Dorsolateral prefrontal cortex (tissue), 122 donors: ENCODE measurements at places on chromosomes 5 and 9.
A peak's percentile ranks its signal among the peaks of the same experiment; 100 is the strongest.

- DNase-seq: no peak
These were observed 245.6 kb upstream of the RAI14 start for GRCh38 chr5:34410411-34411139.

- no peak for DNase-seq
These were observed 183.4 kb downstream of the DMRT2 start for GRCh38 chr9:1233568-1233967.

- DNase-seq: no peak
These were observed 123.8 kb upstream of the LPCAT1 start for GRCh38 chr5:1647580-1647979.

GRCh38 chr5:74281166-74281565 lies 359.4 kb downstream of the ENC1 start:
- DNase-seq: no peak

DNA sequence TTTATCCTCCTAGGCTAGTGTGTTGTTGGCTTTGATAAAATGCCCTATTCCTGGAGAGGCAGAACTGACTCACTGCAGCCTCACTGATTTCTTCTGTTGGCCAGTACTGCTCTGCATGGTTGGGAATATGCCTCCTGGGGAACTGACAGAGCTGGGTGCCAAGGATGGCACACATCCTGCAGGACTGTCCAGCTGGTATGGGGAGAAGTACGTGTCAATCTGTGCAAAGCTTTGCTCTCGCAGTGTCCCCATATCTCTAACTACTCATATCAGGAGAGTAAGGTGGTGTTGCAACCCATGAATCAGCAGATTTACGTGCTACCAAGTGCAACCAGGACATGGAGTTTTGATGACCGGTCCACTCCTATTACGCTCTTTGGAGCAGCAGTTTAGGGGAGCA lies 74.7 kb downstream of the TEK start:
- DNase-seq: no peak

DNA sequence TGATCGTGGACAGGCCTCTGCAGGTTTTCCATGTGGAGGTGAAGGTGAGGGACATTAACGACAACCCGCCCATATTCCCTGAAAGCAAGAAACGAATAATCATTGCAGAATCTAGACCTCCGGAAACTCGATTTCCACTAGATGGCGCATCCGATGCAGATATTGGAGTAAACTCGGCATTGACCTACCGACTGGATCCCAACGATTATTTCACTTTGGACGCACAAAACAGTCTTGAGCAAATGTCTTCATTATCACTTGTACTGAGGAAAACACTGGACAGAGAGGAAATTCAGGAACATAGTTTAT lies 621 bp downstream of the PCDHA13 start:
- DNase-seq: no peak

DNA sequence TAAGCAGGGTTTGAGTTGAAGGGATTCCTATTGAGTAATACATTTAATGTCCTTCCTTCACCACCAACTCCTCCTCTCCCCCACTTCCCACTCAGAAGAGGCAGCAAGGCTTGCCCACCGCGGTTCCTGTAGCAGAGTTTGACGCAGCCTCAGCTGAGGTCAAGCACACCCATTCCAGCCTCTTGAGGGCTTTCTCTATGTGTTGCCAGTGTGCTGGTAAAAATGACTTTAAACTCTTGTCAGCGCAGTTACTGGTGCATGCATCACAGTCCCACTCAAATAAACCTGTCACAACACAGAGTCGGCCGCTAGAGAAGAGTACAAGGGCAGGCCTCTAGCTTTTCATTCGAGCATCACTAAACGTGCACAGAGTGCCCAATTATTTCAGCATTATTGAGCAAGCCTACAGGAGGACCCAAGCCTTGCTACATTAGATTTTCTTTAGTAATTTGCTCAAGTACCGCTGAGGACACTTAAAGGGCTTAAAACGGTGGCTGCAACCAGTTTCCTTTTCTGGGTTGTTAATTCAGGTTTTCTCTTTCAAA lies 79.6 kb downstream of the TLE4 start:
- no peak for DNase-seq

GRCh38 chr9:127336506-127337352 lies 60.2 kb upstream of the SLC2A8 start:
- no peak for DNase-seq

- no peak for DNase-seq
These were observed 51.6 kb downstream of the AHRR start for GRCh38 chr5:372996-373709.

- no peak for DNase-seq
These were observed 25.4 kb downstream of the GPR21 start for GRCh38 chr9:123058834-123059233.

DNA sequence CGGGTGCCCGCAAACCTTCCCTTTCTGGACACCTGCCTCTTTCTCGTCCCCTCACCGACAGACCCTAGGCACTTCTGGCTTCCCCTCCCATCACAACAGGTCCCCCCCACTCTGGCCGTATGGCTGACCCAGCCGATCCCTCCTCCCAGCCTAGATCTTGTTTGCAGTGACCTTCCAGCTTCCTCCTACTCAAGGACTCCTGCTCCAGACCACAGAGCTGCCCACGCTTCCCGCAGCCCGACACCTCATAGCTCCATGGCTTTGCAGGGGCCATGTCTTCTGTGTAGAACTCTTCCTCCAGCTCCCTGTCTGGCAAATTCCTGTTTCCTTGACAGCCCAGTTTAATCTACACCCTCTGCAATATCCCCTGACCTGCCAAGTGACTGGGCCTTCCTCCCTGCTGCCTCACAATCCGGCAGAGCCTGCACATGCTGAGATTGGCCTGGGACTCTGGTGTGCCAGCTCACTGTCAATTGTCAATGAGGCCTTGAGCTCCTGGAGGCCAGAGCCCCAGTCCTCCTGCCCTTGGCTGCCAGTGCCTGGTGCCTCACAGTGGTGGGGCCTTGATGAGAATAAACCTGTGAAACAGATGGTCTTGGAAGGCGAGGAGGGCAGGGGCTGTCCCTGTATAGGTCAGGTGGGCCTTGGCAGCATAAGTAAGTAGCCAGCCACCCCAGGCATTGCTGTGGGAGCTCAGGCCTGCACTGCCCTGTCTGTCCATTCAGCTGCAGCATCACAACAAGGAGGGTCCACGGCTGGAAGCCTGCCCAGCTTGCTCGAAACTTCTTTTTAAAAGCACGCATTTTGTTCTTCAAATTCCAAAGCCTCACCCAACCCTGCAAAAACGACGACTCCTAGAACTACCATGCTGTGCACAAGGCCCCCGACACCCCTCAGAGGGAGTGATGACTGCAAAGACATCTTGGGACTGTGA lies 50.5 kb downstream of the GADD45G start:
- no peak for DNase-seq

DNA sequence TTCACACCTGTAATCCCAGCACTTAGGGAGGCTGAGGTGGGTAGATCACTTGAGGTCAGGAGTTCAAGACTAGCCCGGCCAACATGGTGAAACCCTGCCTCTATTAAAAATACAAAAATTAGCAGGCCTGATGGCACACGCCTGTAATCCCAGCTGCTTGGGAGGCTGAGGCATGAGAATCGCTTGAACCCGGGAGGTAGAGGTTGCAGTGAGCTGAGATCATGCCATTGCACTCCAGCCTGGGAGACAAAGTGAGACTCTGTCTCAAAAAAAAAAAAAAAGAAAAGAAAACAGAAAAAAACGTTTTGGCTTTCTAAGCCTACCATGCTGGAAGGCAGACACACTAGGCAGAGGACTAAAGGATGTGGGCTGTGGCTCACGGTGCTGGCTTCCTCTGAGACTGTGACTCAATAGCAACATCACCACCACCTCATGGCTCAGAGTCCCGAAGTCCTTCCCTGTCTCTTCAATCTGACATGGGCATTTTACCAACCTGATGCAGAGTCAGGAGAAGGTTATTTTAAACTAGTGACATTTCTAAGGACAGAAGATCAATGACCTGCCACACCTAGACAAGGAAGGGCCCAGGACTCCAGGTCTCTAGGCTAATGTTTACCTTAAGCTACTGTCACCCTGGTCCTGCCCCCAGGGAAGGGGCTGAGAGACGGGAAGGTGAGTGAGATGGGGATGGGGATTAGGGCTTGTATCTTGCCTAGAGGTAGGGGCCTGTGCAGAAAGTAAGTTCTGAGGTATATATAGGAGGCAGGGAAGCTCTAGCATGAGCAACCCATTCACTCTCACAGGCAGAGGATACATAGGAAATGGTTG lies 3.7 kb downstream of the ECSCR start:
- DNase-seq: no peak

DNA sequence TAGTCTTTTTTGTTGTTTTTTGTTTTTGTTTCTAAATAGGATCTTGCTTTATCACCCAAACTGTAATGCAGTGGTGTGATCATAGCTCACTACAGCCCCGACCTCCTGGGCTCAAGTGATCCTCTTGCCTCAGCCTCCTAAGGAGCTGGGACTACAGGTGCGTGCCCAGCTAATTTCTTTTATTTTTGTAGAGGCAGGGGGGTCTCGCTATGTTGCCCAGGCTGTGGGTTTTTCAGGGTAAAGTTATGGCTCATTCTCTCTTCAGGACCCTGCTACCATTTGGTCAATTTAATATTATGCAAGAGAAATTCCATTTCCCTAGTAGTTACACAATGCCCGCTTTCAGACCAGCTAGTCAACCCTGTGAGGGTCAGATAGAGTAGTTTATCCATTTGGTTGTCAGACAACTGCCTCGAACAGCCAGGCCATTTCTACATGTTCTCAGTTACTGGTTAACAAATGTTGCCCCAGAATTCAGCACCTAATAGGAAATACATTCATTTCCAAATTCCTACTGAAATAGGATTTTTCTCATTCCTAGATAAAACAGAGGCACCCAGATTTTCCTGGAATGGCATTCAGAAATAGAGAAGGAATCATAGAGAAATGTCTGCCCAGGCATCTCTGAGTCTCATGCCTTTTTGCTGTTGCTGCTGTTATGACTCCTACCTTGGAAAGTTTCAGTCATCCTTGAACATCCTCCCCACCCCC lies 6.4 kb upstream of the GLIS3 start:
- DNase-seq: no peak

GRCh38 chr9:116027096-116027495 lies 126.5 kb upstream of the PAPPA start:
- no peak for DNase-seq

- peak; percentile 87 for DNase-seq
These were observed 110.0 kb upstream of the LPCAT1 start for GRCh38 chr5:1633605-1634336.

- DNase-seq: no peak
These were observed 45.6 kb downstream of the TLE4 start for GRCh38 chr9:79617395-79617794.

- DNase-seq: no peak
These were observed 105.9 kb downstream of the GIN1 start for GRCh38 chr5:103013933-103014552.

GRCh38 chr9:81894891-81895290 lies 33.3 kb upstream of the SPATA31D4 start:
- DNase-seq: no peak

- DNase-seq: no peak
These were observed 730.4 kb downstream of the EFNA5 start for GRCh38 chr5:106940301-106940846.

DNA sequence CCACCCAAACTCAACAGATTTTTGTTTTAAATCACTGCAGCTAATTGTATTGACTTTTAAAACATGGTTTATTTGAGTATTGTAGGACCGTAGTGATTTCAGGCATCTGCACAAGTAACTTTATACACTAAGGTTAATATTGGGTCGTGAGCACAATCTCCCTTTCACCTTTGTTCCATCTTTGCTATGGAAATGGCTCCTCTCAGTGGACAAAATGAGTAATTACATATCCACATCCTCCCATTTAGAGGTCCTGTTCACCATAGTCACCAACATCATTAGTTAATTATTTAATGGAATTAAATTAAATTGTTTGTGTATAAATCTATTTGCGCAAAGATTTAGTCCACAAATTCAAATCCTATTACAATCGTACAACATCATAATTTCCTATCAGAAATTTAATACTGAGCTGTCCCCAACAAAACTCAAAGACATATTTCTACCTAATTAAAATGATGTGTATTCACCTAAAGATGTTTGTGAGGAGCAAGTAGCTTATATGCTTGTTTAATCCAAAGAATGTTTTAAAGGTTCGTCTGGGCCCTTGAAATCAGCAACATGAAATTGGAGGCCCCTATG lies 173.0 kb upstream of the DAPK1 start:
- no peak for DNase-seq

GRCh38 chr9:129898185-129898584 lies 62.9 kb downstream of the USP20 start:
- DNase-seq: no peak

- no peak for DNase-seq
These were observed 1.3 kb downstream of the ANXA1 start for GRCh38 chr9:73152953-73153352.

DNA sequence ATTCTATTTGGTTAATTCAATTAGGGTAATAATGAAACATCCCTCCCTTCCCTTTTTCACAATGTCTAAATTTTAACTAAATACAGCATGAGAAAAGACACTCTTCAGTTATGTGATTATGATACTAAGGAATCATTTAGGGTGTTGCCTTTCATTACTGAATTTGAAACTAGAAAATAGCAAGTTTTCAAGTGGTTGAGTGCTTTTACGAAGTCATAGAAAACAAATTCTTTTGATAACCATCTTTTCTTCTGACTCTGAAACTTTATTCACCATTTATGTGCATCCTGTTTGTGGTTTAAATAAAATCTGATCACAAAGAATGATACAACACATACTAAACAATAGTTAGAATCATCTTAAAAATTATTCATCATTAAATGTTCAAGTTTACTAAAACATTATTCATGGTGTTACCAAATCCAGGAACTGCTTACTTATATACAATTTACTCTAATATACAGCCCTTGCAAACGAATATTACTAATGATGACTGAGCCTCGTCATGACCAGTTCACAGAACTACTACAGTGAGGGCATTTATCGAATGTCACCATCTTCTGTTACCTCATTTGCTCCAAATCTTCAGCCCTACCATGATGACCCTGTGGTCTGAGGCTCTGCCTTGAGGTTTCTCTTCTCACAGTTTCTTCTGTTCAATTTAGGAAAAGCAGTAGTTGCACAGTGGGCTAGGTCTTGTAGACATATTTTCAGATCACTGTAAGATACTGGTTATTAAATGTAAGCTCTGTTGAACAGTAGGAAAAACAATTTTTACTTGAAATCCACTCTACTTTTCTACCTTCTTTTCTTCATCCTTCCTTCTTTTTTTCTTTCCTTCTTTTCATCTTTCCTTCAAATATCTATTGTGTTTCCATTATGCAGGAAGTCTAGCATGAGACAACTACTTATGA lies 18.3 kb upstream of the IL9 start:
- no peak for DNase-seq

GRCh38 chr5:175383350-175383749 lies 60.6 kb downstream of the DRD1 start:
- no peak for DNase-seq
